ENCODE measurements at places on chromosomes 12 and 14. TPM values are rescaled to one million over a fixed set of nuclear protein-coding genes. Genes with fewer than 3 reads are reported as not detected.

Gene PNP
- total RNA-seq: 48.6 TPM

Gene SLC10A1
- total RNA-seq: not detected

Gene TESPA1
- total RNA-seq: not detected

Gene CLEC14A
- 0.15 TPM for total RNA-seq

Gene TSPAN19
- total RNA-seq: under 0.01 TPM

Gene RFLNA
- total RNA-seq: 6.8 TPM

Gene PWP1
- total RNA-seq: 99.1 TPM

Gene FOXG1
- total RNA-seq: not detected

Gene PPP1R36
- 0.53 TPM for total RNA-seq

Gene CABP1
- 0.82 TPM for total RNA-seq

Gene UNC79
- total RNA-seq: 0.15 TPM

Gene MIP
- total RNA-seq: not detected

Gene TXNDC16
- 6.5 TPM for total RNA-seq

Gene RNASE3
- not detected for total RNA-seq

Gene ANKRD33
- not detected for total RNA-seq

Gene CATSPERB
- total RNA-seq: not detected

Gene KITLG
- total RNA-seq: 9.9 TPM

Gene MYF6
- total RNA-seq: not detected

Gene YAF2
- total RNA-seq: 10.6 TPM

Gene SERPINA4
- not detected for total RNA-seq

Gene GPR162
- total RNA-seq: 4.3 TPM

Gene GPRC5A
- total RNA-seq: 11.6 TPM

Gene ZFHX2
- 0.35 TPM for total RNA-seq

Gene POP5
- total RNA-seq: 60.1 TPM

Gene SDSL
- total RNA-seq: 21.7 TPM

Gene CYP27B1
- not detected for total RNA-seq

Measured in smooth muscle cell of the coronary artery (primary cell).